ENCODE measurements at places on chromosomes 2 and 18.
A peak's percentile ranks its signal among the peaks of the same experiment; 100 is the strongest.

DNA sequence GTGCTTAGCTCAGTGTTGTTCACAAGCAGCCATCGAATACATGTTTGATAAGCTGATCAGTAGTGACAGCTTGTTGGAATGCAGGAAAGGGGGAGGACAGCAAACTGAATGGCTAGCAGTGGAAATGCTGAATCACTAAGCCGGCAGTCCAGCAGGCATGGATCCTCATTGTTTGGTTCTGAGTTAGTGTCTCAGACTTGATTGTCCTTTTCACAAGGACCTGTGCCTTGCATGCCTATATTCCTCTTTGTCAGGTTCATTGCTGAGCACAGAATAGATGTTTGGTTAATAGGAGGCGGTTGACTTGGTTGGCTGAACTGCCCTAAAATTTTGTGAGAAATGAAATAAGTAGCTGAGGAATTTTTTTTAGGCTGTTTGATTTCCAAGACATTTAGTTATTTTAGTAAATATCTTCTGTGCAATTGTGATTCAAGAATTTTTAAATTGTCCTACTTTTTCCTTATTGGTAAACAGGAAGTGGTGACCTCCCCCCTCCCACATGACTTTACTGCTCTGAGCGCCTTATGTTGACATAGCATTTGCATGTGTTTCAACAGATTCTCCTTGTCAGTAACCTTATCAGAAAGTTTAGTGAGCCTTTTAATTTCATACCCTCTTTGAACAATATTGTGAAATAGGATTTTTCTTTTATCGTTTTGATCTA is 21.4 kb upstream of the STON1 start:
- no peak for DNase-seq

DNA sequence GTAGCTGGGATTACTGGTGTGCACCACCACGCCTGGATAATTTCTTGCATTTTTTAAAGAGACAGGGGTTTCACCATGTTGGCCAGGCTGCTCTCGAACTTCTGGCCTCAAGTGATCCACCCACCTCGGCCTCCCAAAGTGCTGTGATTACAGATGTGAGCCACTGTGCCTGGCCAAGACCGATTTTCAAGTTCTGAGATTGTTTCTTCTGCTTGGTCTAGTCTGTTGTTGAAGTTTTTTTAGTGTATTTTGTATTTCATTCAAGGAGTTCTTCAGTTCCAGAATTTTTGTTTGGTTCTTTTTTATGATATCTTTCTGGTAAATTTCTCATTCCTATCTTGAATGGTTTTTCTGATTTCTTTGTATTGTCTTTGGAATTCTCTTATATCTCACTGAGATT is 96.4 kb downstream of the ANKRD12 start:
- no peak for DNase-seq

DNA sequence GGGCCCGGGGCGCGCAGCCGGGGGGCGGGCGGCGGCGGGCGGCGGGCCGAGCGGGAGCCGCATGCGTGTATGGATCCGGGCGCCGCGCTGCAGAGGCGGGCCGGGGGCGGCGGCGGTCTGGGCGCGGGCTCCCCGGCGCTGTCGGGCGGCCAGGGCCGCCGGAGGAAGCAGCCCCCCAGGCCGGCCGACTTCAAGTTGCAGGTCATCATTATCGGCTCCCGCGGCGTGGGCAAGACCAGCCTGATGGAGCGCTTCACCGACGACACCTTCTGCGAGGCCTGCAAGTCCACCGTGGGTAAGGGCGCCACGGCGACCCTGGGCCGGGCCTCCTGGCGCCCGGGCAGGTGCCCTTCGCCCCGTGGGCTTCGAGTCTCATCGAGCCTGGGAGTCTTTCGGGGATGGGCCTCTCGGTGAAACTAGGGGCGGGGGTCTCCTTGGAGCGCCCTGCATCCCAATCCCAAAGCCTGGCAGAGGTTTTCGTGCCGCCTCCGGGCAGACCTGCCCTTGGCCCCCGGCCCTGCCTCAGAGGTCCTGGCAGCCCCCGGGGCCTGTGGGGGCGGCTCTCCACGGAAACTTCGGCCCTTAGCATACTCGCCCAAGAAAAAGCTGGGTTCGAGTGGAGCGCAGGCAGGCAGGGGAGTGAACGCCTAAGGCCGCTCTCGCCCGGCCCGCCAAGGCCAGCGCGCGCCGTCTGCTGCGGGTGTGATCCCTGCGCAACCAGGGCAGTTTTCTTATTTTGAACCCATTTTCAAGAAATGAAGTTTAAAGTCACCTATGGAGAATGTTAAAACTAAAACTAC is 622 bp downstream of the RAB12 start:
- peak; percentile 20 for DNase-seq

GRCh38 chr18:45321520-45321919 is 293.8 kb upstream of the SLC14A2 start:
- no peak for DNase-seq

- DNase-seq = no peak
Measured at GRCh38 chr2:181788897-181789555, 102.5 kb upstream of the ITPRID2 start.

- no peak for DNase-seq
Measured at GRCh38 chr2:185507719-185508118, 230.9 kb upstream of the FSIP2 start.

DNA sequence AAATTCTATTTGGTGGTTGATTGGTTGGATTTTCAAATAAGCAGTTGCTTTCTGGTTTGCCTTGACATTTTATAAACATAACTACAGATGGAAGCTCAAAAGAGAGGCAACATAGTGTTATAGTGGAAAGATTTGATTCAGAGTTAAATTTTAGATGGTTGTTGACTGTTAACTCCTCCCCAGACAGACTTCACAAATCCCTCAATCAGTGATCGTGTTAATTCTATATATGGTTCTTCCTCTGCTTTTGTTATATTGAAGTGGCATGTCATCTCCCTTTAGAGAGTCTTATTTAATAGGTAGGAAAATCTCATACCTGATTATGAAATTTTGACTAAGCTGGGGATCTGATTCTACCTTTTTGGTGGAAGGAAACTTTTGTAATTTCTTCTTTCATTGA is 19.5 kb downstream of the DGUOK start:
- DNase-seq = no peak

GRCh38 chr2:226184540-226184939 is 615.1 kb downstream of the IRS1 start:
- no peak for DNase-seq

GRCh38 chr2:84905181-84906107 is at the start of gene TMSB10:
Gene TMSB10 (plus strand): TSS chr2:84905656.
- DNase-seq = peak; percentile 87

GRCh38 chr2:74199871-74200305 is 1.5 kb downstream of the MTHFD2 start:
- peak; percentile 20 for DNase-seq

DNA sequence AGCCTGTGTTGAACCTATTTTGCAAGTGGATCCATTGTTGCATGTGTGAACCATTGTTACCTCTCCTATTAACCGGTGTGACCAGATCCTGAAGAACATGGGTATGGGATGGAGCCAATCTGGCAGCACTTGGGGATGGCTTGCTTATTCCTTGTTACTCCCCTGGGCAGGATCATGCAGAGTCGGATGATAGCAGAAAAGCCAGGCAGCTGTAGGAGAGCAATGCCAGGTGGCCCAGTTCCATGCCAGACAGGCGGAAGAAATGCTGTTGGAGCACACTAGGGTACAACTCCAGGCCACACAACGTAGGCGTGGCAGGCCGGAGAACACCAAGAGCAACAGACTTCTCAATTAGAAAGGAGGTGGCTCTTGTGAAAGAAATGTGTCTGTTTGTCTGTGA is 16.3 kb upstream of the MYO1B start:
- DNase-seq = no peak

DNA sequence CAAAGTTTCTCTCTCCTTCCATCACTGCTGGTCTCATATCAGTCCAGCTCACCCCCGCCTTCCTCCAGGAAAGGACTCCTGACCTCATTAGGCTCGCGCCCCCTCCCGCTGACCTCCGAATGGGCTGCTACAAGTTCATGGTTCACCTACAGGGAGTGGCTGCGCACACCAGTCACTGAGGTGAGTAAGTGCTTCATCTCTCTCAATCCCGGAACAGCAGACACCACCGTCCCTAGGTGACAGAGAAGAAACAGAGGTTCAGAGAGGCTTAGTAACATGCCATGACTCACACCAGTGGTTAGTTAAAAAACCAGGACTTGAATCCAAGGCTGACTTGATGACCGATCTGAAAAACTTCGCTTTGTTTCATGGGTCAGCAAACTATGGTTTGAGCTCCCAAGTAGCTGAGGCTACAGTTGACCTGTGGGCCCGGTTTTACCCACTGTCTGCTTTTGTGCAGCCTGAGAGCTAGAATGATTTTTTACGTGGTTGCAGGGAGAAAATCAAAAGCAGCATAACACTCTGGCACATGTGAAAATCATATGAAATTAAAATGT is 42.0 kb downstream of the ZFP36L2 start:
- DNase-seq = peak; percentile 57

DNA sequence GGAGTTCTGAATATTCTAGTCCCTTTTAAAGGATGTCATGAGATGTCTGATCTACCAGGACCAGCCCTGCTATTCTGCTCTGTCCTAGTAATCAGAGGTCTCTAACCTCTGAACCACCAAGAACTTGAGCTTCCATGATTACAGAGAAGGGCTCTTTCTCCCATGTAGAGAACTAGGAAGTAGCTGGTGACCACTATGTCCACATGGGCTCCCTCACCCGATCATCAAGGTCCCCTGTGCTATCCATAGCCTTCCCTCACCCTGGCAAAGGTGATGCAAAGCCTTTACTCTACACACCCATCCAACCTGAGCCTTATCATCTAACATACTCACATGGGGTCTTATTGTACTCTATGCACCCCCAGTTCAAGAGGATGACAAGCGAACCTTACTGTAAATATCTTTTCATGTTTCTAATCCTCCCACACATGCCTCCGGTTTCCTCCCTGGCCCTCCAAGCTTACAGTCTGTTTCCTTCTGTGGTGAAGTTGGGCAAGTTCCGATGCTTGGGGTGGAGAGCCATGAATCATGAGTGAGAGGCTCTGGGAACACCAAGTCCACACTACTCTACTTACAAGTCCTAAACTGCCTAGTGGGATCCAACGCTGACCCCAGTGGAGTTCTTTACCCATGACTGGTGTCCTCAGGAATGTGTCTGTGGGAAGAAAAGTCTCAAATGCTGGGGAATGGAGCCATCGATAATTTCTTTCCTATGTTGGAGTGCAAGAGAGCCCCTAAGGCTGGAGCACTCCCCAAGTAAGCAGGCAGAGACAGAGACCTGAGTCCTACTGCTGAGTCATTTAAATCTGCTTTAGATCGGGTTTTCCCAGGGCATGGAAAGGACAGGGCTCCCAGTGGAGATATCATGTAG is 73.3 kb upstream of the KLF7 start:
- DNase-seq = peak; percentile 25

GRCh38 chr2:181430406-181431118 is 26.6 kb upstream of the ITGA4 start:
- no peak for DNase-seq

GRCh38 chr2:234643407-234643806 is 146.5 kb upstream of the ARL4C start:
- no peak for DNase-seq

DNA sequence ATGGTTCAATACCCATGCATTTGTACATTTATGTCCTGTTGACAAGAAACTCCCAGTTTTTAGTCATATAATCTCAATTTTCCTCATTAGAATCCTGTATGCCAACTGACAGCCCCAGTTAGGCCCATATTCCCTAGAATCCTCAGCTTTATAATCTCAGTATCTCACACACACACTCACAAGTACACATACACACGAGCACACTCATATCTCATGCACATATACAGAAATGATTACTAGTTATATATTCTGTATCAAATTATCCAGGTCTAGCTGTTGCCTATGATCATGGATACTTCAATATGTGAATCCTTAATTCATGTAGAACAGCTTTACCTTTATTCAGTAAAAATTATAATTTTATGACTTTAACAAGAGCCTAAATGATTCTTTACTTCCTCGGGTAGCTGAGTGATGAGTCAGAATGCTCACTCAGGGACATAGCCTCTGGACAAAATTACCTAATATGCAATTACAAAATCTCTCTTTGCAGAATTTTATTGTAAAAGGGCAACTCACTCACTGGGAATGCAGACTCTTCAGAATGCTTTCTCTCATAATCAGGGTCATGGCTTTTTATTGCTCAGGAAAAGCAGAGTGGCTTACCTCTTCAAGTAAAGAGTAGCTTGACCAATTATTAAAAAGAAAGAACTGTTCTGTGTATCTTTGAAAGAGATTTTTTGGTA is 193.6 kb upstream of the PIK3C3 start:
- DNase-seq = no peak

DNA sequence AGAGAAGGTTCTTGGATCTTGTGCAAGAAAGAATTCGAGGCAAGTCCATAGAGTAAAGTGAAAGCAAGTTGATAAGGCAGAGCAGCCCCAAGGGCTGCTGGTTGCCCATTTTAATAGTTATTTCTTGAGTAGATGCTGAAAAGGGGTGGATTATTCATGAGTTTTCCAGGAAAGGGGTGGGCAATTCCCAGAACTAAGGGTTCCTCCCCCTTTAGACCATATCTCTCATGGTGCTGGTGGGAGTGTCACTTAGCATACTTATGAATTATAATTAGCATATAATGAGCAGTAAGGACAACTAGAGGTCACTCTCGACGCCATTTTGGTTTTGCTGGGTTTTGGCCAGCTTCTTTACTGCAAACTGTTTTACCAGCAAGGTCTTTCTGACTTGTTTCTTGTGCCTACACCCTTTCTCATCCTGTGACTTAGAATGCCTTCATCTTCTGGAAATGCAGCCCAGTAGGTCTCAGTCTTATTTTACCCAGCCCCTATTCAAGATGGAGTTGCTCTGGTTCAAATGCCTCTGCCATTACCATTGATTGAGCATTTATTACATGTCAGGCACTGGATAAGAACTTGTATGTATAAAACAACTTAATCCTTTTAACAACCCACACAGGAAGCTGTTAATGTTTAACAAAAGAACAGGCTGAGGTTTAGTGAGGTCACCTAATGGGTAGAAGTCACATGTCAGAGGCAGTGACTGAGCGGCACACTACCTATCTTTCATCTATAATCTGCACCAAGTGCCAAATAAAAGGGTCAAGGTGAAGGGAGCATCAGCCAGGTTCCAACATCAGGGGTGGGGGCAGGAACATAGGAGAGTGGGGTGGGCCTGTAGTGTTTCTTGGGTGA is 250.9 kb downstream of the ICOS start:
- DNase-seq = no peak

DNA sequence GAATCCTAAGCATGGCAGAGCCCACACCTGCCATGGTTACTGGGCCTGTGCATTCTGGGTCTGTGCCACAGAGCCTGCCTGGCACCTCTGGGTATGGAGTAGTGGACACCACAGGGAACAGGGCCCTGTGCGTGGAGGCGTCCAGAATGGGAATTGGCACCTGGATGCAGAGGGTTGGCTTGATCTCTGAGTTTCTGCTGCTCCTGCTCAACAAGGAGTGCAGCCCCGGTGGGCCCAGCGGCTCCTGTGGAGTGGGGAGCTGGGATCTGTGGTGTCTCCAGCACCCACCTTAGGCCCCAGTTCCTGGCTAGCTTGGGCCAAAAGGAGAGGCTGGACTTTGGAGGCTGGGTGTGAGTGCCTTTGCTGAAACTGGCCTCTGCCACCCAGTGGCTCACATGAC is 7.9 kb upstream of the ANKRD62 start:
- DNase-seq = no peak

DNA sequence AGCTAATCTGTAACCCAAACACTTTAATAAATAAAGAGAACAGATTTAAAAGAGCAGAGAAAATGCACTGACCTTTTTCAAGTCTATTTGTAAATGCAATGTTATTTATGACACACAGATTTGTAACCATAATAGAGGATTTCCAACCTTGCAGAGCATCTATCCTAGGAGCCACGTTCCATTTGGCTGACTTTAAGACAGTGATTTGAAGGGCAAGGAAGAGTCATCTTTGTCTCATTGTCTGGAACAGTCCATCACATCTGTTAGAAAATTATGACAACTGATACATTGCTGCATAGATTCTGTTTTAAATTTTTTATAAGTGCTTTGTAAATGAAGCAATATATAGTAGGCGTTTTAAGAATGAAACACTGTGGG is 90.8 kb upstream of the L3MBTL4 start:
- DNase-seq = no peak

Data from activated naive CD4-positive, alpha-beta T cell treated with anti-CD3 and anti-CD28 coated beads, Interleukin-2, amount 50 U/mL, for 16 hours (primary cell).